ENCODE measurements at places on chromosomes 2 and 18.

DNA sequence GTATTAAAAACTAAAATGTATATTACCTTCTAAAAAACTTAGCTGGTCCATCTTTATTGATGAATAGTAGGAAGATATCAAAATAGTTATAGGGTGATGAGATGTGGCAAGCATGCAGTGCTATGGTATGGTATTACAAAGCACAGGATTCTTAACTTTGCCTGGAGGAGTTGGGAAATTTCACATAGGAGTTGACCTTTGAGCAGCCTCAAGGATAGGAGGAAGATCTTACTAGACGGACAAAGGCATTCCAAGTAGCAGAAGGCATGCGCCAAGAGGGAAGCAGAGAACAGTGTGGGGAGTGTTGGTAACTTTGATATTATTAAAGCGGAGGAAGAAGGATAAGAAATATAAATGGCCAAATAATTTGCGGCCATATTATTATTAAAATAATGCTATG is 60.0 kb downstream of the TTC21B start:
- no peak for DNase-seq

DNA sequence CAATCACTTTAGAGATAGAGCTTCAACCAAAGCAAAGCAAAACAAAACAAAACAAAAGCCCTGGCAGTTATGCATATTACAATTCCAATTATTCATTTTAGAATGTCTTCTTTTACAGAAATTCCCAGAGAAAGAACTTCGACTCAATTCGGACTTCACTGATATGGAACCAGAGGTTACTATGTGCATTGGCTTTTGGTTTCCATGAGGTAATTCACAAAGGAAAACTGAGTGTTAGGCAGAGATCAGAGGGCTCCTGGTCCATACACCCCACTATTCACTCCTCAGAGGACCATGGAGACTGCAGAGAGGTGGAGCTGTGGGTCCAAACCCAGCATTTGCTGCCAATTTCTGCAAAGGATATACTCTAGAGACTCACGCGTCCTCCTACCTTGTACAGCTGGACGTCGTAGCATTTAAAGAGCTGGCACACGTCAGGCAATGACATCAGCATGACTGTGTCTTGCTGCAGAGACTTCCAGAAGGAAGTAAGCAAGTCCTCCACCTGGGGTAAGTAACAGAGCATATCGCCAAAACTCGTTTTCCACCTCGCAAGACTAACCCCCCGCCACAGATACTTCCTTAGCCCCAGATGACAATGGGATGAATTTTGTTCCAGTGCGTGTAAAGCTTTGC is 31.3 kb upstream of the CREG2 start:
- no peak for DNase-seq

DNA sequence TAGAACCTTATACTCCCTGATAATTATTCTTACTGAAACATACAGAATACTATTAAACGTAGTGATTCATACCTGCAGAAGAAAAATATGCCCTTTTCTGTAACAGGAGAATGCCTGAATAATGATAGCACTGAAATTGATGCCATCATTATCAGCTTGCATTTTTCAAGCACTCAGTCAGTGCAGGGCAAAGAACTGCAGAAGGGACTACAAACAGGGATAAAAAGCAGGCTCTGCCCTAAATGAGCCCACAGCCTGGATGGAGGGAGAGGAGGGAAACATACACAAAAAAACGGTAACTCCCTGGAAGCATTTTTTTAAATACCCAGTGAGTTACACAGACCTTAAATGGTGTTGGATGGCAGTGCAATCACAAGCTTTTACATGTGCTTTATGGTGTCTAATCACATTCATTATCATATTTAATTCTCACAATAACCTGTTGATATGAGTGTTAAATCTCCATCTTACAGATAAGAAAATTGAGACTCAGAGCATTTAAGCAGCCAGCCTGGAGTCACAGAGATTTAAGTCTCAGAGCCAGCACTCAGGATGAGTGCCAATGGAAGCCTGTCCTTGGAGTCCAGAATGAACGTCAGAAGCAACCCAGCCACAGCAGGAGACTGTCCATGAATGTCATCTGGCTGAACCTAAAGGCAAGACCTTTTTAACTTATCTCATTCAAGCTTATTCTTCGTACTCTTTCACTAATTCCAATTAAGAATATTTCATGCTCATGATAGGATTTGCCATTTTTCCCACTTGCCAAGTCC is 139.3 kb upstream of the CTNNA2 start:
- no peak for DNase-seq

DNA sequence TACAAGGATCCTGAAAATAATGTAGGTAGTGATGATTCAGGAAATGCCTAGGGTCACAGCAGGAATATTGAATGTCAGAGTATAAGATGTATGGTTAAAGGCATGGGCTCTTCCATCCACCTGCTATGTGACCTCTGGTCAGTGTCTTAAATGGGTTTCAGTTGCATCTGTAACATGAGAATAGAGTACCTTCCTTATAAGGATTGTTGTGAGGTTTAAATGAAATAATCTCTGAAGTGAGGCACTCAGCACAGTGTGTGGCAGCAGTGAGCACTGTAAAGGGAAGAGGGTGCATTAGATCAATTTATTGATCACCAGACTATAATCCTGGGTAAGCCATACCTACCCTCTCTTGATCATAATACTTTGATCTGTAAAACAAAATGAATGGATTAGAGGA is 319.1 kb downstream of the SLC4A3 start:
- no peak for DNase-seq

DNA sequence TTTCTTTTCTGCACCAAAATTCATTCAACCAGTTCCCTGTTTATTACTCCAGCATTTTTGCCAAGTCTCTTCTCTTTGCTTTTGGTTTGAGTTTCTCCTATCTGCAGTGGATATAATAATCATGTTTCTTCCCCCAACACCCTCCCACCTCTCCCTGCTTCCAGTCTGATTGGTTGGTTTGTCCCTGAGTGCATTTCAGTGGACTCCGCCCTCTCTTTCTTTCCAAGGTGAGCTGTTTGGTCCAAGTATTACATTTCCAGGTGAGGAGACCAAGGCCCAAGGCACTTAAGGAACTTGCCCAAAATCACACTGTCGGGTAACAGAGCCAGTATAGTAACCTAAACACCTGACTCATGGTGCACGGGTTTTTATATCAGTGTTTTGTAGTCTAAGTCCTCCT is 17.7 kb downstream of the MRO start:
- no peak for DNase-seq

GRCh38 chr2:214934006-214934405 is 124.5 kb upstream of the BARD1 start:
- DNase-seq, result no peak

- DNase-seq, result no peak
Observed at GRCh38 chr2:222232372-222232771, 66.4 kb downstream of the PAX3 start.

DNA sequence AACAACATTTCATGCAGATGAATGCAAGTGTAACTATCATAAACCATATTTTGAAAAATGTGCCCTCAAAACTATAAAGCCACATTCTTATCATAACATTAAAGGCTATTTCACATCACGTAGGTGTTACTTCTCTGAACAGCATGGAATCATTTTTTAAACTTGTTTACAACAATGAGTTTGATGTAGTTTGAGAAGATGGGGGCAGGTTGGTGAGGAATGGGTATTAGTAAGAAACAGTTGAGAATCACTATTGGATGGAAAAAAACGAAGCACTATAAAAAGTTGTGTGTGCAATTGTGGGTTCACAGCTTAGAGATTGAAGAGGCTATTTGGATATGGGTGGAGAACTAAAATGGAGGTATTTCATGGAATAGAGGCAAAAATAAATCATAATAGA is 569.1 kb downstream of the ARHGAP15 start:
- DNase-seq, result no peak

DNA sequence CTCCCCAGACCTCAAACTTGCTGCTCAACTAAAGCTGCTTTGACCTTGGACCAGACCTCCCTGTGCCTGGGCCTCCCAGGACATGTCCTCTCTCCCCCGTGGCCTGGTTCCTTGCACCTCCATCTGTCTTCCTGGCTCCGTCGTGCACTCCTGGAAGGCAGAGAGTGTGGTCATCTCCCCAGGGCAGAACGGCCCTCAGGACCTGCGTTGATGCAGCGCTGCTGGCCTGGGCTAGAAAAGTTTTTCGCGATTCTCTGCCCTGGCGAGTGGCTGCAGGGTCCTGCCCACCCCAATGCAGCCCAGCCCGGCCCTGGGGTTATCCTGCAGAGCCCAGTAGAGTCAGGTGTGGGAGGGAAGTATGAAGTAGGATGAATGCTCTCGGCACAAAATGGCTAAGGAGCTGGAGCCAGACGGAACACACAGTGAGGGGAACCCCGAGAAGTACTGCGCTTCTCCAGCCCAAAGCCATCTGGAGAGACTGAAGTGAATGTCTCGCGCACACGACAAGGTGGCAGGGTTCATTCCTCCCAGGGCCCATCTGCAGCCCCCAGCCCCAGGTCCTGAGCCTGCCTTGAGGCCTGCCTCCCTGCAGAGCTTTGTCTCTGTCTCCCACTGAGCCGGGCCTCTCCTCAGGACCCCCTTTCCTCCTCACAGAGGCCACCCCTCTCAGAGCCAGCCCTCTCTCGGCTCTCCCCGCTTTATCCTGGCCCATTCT is 41.7 kb downstream of the ATOH8 start:
- no peak for DNase-seq

- peak; percentile 30 for DNase-seq
Observed at GRCh38 chr2:216664593-216665034, 30.7 kb downstream of the IGFBP5 start.

DNA sequence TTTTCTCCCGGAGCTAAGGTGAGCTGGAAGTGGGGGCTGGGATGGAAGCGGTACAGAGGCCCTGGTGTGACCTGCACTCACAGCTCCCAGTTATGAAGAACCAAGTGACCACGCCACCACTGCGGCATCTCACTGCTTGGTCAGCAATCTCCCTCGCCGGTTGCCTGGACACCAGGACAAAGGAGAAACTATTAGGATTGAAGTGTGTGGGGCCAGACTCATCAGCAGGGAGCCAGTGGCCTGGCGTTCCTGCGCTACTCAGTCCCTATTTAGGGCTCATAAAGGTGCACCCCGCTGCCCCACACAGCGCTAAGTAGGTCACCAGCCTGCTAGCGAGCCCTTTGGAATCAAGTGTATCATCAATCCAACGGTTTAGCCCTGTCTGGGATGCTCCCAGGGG is 82.9 kb downstream of the ZCCHC2 start:
- no peak for DNase-seq

- no peak for DNase-seq
Observed at GRCh38 chr18:70372450-70373041, 83.7 kb downstream of the SOCS6 start.

DNA sequence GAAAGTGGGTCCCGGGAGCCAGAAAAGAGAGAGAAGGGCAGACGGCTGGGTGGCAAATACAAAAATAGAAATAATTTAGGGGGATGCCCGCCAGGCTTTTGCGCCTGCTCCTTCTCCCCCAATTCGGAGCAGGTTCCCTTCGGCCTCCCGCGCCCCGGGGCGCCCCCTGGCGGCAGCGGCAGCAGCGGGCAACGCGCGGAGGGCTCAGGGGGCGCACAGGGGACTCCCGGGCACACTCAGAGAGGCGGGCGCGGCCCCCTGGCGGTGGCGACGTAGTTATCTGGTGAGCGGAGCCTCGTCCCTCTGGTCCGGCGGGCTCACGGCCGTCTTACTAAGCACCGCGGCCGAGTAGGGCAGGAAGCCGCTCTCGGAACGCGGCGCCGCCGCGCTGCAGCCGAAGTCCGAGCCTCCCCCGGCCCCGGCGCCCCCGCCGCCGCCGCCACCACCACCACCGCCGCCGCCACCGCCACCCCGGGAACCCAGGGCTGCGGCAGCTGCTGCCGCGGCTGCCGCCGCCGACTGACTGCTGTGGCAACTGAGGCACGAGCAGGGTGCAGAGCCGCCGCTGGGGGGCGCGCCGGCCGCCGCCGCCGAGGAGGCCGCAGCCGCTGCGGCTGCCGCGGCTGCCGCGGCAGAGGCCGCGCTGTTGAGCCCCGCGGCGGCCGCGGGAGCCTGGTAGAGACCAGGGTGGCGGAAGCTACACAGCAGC is 3.8 kb downstream of the EVX2 start:
- DNase-seq, result peak; percentile 66

DNA sequence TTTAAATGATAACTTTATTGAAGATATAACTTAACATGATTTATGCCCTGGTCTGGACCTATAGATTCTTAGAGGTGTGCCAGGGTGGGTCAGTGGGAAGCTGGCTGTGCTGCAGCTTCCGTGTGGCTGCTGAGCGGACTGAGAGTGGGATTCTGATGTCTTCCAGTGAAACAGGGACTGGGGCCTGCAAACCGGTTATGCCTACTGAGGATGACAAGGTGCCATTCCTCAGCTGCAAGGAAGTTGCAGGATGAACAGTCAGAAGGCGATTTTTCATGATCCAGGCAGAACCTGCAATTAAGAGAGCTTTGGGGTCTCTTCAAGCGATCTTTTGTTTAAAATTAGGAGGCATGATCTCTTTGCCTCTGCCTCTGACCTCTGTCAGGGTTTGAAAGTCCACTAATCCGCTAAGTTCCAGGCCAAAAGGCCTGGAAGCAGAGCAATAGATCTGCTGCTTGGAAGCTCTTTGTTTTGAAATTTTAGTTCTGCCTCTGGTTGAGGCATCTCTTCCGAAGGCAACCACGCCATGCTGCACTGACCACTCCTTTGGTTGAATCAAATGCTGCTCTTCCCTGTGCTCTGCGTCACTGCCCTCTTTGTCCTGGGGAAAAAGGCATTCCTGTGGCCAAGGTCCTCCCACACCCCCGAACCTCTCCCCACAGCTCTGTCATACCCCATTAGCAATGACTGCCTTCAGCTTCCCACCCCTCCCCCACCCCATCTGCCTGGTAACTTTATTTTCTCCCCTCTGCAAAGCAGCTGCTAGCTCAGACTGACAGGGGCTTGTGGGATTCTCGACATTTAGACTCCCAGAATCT is 2.0 kb downstream of the TMEM169 start:
- DNase-seq, result no peak

GRCh38 chr2:150866431-150866830 is 379.0 kb upstream of the RND3 start:
- DNase-seq, result no peak

DNA sequence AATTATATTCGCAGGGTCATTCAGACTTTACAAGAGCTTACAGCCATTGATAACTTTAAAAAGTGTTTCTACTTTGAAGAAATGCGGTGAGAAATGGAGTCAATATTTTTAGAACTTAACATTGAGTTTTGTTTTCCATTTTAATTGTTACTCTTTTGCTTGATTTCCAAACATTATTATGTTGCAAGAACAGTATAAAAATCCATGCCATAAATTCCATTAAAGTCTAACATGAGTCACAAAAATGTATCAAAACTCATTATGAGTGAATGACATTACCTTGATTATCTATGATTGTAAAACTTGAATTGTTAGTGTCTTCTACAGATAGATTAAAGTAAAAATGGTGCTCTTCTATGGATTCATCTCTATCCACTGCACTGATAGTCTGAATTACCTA is 92.6 kb downstream of the CDH19 start:
- DNase-seq, result no peak

- DNase-seq, result peak; percentile 56
Observed at GRCh38 chr2:58427572-58428095, 186.5 kb upstream of the FANCL start.

DNA sequence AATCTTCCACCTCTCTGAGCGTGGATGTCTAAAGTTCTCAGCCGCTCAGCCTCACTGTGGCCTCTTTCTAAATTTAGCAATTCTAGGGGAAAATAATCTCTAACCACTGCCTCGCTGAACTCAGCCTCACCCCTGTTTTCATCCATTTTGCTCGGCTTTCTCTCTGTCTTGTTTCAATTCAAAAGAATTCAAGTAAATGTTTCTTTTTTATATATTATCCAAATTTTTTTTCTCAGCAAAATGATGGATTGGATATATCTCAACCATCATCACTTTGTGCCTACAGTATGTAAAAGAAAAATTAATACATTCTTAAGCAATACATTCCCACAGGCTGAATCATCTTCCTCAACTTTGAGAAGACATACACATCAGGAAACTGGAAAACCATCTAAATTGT is 24.0 kb upstream of the GALNT5 start:
- DNase-seq, result no peak

Data from hematopoietic multipotent progenitor cell treated with erythropoietin and hydrocortisone succinate and interleukin-3 and kit ligand, for 8 days (in vitro differentiated cells).